ENCODE measurements at places on chromosomes 6 and 20.

DNA sequence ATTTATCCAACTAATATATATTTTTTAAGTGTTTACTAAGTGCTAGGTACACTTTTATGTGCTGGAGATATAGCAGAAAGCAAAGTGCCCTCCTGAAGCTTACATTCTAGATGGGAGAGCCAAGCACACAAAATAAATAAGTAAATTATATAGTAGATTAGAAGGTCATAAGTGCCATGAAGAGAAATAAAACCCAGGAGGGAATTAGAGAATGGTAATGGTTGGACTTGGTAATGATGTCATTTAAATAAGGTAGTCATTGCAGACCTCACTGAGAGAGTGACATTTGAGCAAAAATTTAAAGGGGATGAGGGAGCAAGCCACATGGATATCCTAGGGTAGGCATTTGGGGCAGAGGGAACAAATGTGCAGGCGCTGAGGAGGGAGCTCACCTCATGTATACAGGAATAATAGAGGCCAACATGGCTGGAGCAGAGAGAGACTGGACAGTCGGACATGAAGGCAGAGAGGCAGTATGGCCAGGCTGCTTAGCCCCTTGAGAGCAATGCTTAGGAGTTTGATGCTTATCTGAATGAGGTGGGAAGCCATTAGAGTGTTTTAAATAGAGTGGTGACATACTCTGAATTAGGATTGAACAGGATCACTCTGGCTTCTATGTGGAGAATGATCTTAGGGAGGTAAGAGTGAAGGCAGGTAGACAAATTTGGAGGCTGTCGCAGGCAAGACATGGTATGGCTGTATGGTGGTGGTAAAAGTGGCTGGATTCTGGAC lies 14.1 kb downstream of the DSE start:
- DNase-seq, result no peak

DNA sequence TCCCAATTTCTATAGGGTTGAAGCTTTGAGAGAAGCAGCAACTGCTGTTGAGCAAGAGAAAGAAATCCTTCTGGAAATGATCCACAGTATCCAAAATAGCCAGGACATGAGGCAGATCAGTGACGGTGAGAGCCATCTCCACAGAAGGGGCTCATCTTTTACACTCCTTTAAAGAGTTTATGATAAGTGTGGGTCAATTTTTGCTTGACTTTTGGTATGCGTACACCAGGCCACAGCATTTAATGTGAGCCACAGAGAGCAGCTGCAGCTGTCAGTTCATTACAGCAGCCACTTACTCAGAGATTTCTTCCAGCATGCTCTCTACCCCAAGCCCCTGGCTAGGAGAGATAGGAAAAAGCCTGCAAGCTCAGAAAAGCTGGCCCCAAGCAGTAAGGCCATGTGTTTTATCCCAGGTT lies 9.9 kb downstream of the BAG2 start:
- DNase-seq, result no peak

- DNase-seq, result peak; percentile 5
These were observed 84.9 kb downstream of the ASCC3 start for GRCh38 chr6:100796049-100796823.

DNA sequence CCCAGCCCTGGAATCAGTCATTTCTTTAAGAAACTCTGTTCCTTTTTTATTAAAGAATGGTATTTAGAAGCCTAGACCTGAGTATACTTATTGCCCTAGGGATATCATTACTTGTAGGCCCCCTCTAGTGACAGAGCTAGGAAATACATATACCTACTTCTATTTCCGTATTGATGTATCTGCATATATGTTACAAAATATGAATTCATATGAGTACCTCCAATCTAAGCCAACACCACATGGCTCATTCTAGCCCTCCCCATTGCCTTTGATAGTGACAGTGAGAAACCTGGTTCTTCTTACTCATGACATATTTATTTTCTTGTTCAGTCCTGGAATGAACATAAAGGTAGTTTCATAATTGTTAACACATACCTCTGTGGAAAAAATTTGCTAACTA lies 137.2 kb downstream of the FARS2 start:
- peak; percentile 32 for DNase-seq

DNA sequence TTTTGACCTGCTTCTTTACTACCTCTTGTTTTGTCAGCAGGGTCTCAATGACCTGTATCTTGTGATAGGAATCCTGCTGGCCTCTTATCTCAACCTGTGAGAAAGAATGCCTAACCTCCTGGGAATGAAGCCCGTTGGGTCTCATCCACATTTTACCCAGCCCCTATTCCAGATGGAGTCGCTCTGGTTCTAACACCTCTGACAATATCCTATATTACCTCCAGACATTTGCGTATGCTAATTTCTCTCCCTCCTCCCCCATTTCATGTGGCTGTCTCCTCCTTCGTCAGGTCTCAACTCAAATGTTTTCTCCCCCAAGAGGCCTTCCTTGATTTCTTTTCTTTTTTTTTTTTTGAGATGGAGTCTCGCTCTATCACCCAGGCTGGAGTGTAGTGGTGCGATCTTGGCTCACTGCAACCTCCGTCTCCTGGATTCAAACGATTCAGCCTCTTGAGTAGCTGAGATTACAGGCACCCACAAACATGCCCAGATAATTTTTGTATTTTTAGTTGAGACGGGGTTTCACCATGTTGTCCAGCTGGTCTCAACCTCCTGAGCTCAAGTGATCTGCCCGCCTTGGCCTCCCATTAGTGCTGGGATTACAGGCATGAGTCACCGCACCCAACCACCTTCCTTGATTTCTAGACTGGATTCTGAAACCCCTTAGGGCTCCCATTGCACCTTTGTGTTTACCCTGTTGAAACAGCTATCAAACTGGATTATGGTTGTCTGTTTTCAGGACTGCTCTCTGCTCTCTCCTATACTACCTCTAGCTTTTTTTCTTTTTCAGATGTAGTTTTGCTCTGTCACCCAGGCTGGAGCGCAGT lies 49.5 kb upstream of the B4GALT5 start:
- peak; percentile 64 for DNase-seq

DNA sequence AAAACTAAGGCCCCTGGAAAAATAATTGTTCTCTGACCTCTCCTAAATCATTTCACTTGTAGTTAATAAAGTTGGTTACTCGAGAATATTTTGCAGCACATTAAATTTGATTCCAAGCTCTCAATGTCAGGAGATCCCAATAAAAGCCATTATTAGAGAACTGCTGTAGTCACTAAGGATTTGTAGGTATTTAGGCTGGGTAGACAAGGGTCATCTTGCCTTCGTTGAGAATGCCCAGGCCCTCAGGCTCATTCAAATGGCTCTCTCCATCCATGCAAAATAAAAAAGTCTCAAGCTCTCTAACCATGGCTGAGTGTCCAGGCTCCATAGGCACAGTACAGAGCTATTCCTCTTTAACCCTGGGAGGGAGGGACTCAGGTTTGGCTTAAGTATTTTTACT lies 117.0 kb upstream of the HMGCLL1 start:
- no peak for DNase-seq

DNA sequence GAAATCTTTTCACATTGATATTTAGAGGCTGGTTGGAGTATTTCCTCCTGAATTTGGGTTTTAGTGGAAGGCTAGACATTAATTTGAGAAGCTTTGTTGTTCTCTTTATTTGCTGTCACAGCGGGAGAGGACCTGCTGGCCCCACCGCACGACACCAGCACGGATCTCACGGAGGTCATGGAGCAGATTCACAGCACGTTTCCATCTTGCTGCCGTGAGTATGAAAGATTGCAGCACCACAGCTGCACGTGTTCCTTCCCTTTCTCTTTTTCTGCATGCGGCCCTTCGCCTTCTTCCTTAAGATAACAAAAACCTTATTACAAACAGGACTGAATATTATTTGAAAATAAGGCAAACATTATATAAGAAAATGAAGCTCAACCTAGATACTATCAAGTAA lies 555.5 kb downstream of the UTRN start:
- DNase-seq, result no peak

- no peak for DNase-seq
These were observed 83.4 kb upstream of the ASF1A start for GRCh38 chr6:118810420-118811027.

GRCh38 chr20:45395114-45395415 lies 13.0 kb upstream of the DBNDD2 start:
- no peak for DNase-seq

DNA sequence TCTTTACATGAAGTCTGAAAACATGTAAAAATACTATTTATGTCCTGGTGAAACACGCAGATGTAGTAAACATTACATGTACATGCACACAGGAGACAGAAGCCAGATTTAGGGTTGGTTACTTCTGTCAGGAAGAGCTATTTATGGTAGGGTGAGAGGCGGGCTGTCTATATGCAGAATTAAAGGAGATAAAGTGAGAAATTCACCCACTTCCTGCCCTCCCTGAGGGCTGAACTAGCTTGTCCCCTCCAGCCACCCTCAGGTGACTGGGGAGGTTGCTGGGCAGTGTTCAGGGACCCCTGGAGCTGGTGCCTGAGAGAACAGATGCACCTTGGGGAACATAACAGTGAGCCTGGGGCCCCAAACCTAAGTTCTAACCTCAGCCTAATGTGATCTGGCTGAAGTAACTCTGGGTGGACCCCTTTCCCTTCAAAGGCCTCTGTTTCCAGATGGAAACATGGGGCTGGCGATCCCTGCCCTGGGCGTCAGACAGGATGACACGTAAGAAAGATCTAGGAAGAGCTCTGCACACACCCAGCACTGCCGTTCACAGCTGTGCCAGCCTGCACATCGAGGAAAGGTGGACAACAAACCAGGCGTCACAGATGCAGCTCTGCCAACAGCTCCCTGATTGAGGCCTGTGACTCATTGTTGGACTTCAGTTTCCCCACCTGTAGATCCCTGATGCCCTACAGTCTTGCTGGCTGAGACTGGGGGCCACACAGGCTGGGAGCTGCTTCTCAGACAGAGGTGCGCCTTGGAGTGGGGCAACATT lies 1.3 kb downstream of the PI16 start:
- no peak for DNase-seq

GRCh38 chr6:111258615-111259088 lies 171.3 kb downstream of the SLC16A10 start:
- no peak for DNase-seq

DNA sequence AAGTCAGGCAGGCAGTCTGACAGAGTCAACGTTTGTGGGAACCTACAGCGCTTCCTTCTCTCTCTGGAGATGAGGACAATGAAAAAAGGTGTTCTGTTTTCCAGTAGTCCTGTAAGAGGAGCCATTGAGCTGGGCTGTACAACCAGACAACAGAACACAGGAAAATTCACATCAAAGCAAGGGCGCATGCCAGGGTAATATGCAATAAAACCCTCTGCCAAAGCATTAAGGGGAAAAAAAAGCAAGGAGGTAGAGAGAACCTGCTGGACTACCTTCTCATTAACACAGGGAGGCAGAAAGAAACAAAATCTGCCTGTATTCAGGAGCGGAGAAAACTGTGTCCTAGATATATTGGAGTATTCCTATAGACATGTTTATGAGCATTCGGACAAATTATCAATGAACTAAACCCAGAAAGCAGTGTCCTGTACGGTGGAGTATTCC lies 1.3 kb downstream of the RNF24 start:
- peak; percentile 80 for DNase-seq

GRCh38 chr6:45478240-45478639 lies 100.5 kb upstream of the SUPT3H start:
- no peak for DNase-seq

GRCh38 chr20:38523697-38524096 lies 51.1 kb downstream of the RALGAPB start:
- no peak for DNase-seq

DNA sequence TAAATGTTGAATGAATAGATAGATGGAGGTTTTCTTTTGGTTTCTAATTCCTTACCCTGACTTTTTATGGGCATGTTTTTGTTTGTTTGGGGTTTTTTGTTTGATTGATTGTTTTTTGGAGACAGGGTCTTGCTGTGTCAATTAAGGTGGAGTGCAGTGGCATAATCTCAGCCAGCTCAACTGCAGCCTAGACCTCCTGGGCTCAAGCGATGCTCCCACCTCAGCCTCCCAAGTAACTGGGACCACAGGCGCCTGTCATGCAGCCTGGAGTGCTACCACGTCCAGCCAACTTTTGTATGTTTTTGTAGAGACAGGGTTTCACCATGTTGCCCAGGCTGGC lies 1.5 kb upstream of the NUDT3 start:
- DNase-seq, result no peak

DNA sequence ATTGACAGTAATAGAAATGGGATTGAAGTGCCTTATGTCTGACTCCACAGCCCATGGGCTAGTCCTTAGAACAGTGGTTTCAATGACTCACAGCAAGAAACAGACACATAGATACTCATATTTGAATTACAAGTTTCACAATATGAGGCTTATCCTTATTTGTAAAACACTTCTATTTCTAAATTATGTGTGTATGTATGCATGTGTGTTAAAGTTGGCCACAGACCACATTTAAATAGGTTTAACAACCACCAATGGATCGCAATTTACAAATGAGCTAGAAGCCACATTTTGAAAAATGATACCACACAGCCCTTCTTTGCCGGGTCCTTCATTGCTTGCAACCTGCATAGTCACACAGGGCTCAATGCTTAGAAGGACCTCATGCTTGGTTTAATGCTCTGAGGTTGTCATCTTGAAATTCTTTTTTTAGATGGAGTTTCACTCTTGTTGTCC lies 157.8 kb upstream of the PREP start:
- no peak for DNase-seq

All from K562 (cell line).